ENCODE measurements at places on chromosomes 3 and 15.

DNA sequence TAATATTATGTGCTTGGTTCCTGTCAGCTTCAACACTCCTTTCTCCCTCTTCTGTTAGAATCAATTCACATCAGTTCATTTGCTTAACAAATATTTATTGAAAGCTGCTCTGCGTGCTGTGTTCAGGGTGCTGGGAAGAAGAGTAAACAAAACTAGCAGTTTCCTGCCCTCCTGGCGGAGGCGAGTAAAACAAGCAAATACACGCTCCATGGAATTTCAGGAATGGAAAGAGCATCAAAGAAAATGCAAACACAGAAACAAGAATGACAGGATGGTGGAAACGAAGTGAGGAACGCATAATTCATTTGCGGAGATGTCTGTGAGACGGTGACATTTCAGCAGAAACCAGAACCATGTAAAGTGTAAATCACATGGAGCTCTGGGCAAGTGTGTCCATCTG lies 49.4 kb upstream of the SPTSSB start:
- DNase-seq: no peak

GRCh38 chr3:179072100-179072438 lies 460 bp upstream of the ZMAT3 start:
- DNase-seq: peak; percentile 35

DNA sequence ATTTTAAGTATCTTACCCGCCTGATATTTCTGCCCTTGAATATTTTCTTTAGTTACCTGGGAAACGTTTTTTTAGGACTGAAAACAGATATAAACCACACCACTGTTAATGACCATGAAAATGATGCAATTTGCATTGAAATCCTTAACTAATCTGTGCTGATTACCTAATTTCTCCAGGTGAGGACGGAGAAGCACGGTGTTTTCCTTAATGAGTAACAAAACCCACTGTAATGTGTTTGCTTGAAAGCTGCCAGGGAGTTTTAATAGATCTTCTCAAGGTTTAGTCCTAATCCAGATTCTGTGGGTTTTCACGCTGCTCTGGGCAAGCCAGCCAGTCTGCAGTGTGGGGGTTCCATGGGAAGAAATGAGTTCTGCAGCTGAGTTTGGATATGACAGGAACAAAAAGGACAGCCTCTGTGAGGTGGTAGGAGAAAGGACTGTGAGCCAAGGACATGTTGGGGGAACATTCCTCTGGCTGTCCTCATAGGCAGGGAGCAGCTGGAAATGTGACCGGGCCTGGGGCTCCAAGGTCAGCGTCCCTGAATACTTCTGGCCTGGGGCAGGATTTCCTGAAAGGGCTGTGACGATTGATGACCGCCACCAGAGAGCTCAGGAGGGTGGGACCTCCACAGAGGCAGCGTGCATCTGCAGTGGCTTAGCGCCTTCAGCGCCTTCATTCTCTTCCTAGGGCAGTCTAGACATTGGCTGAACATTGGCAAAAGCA lies 18.6 kb downstream of the THSD4 start:
- DNase-seq: no peak

- DNase-seq: peak; percentile 48
Observed at GRCh38 chr3:96813820-96814650, at the start of gene EPHA6. Gene EPHA6, plus strand, starts transcription at chr3:96814594.

DNA sequence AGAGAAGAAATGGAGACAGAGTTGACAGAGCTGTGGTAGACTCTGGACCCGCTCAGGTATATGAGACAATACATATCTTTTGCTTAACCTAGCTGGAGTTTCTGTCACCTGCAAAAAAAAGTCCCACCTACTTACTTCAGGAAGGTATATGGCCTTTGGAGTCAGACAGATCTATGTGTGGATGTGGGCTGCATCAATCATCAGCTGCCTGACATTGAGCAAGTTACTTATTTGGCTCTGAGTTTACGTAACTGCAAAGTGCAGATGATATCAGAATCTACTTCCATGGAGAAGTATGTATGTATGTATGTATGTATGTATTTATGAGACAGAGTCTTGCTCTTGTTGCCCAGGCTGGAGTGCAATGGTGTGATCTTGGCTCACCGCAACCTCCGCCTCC lies 124.3 kb downstream of the MYLK start:
- no peak for DNase-seq

DNA sequence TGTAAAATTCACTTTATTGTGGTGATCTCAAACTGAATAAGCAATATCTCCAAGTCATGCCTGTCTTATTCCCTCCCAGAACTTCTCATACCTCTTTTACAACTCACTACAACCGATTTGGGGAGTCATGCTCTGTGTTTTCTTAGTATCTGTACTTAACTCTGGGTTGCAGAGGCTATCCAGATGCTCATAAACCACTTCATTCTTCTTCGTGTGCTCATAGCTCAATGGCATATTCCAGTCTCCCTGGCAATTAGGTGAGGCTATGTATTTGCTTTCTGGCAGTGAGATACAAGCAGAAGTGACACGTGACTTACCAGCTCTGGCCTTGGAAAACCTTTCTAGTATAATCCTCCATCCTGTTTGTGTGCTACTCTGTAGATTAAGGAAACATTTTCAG lies 360.9 kb downstream of the ZNF385D start:
- DNase-seq: peak; percentile 83

- no peak for DNase-seq
Observed at GRCh38 chr15:29433050-29433318, 163.4 kb upstream of the NSMCE3 start.

GRCh38 chr15:48855501-48856440 lies 22.2 kb upstream of the EID1 start:
- peak; percentile 70 for DNase-seq

DNA sequence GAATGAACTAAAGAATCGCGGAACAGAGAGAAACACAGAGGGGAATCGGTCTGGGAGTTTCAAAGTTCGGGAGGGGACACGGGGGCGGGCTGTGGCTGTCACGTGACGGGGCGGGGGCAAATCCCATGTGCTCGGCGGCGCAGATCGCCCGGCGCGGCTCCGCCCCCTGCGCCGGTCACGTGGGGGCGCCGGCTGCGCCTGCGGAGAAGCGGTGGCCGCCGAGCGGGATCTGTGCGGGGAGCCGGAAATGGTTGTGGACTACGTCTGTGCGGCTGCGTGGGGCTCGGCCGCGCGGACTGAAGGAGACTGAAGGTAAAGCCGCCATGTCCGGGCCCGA lies at the start of gene EIF4G1:
Gene EIF4G1, plus strand, starts transcription at position 244 of the 337 bp plus-strand sequence. CDS start 1,191 bp downstream, outside the sequence.
- DNase-seq: peak; percentile 98

GRCh38 chr3:113275929-113276750 lies 64.8 kb downstream of the BOC start:
- peak; percentile 80 for DNase-seq

GRCh38 chr3:152139651-152140050 lies 129.1 kb upstream of the MBNL1 start:
- no peak for DNase-seq

DNA sequence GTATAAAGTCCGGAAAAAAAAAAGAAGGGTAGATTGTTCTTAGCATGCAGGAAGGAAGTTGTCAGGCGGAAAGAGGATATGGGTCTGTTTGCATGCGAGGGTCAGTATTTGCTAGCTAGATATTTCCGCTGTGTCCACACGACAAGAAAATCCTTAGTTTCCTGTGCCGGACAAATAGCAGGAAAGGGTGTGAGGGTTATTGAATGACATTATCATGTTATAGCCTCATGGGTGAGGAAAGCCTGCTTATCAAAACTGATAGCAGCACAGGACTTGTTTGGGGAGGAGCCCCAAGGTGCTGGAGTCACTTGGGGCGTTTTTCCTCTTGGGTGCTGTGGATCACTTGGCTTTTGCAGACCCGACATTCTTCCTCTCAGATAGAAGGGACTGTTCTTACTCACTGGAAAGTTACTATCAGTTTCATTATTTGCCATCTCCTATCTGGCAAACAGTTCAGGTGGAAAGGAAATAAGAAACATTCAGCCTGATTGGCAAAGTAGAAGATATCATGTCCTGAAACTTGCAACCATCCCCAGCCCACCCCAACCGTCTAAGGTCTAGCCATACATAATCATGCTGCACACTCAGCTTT lies 127.2 kb upstream of the DPH6 start:
- no peak for DNase-seq

- no peak for DNase-seq
Observed at GRCh38 chr3:195701042-195701915, 19.5 kb upstream of the MUC20 start.

- peak; percentile 19 for DNase-seq
Observed at GRCh38 chr3:157027861-157028745, 131.8 kb downstream of the CCNL1 start.

- DNase-seq: peak; percentile 86
Observed at GRCh38 chr3:30659270-30660130, 53.1 kb downstream of the TGFBR2 start.

DNA sequence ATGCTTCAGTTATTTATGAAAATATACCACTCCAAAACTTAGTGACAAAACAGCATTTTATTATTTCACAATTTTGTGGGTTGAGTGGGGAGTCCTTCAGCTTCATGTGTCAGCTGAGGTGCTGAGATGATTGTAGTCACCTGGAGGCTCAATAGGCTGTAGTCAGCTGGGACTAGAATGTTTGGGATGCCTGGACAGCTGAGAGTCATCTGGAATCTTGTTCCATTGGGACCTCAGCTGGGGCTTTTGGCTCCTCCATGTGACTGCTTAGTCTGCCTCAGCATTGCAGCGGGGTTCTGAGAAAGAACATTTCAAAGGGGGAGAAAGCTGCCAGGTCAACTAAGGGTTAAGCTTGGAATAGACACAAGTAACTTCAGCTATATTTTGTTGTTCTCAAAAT lies 13.4 kb downstream of the STT3B start:
- peak; percentile 17 for DNase-seq

DNA sequence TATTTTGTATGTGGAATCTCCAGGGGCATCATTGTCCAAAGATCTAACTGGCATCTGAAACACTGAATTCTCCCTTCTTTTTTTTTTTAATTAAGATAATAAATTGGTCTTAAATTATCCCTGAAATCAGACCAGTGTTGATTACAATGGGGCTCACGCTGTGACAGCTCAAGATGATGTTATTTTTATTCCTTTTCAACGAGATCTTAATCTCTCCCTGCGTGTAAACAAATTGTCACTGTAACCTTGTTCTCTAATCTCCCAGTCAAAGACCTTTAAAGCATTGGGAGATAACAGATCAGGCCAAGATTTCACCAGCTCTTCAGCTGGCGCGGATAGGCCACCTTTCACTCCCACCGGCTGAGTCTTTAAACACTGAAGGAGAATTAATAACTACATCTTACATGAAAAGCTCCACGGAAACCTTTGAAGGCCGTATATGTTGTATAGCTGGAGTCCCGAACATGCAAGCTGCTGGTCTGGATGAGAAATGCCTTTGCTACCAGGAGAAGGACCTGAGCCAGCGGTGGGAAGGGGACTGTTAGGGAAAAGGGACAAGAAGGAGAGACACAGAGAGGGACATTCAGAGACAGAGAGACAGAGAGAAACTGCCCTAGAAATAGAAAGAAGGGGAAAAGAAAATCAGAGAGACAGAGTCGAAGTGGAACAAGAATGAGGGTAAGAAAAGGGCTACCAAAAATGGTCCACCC lies 418.8 kb upstream of the NR2F2 start:
- no peak for DNase-seq

- no peak for DNase-seq
Observed at GRCh38 chr3:175453361-175453760, 594.2 kb downstream of the NAALADL2 start.

DNA sequence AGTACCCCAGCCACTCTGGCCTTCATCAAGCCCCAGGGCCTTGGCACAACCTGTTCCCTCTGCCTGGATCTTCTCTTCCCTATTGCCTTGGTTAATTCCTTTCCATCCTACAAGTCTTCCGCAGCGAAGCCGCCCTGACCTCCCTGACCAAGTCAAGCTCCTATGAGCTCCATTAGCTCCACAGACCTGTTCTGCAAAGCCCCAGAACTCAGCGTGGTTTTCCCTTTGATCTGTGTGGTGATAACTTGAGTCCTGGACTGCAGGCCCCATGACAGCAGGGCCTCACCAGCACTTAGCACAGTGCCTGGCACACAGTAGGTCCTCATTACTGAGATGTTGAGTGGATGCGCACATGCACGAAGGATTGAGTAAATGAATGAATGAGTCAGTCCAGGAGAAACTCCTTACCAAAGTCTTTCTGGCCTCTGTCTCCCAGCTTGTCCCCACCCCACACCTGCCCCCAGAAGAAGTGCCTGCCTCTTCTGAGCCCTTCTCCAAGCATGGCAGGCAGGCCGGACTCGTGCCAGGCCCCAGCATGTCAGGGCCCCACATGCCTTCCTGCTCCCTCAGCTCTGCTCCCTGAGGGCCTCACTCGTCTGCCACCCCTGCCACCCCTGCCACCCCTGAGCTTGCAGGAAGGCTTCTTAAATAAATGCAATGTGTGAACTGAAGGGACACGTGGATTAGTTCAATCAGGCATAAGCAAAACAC lies 6.3 kb downstream of the ANPEP start:
- DNase-seq: no peak

DNA sequence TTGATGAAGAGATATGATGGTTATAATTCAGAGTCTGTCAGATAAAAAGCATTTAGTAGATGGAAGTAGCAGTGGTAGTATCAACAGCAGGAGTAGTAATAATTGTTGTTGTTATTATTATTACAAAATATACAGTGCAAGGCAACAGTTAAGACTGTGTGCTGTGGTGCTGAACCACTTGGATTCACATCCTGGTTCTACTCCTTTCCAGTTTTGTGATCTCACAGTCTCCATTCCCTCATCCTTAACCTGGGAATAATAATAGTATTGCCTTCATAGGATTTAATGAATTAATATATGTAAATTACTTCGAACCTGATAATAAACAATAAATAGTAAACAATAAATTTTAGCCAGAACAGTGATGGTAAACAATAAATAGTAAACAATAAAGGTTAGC lies 37.1 kb upstream of the TSC22D2 start:
- no peak for DNase-seq

- DNase-seq: peak; percentile 38
Observed at GRCh38 chr3:12222775-12223485, 64.2 kb upstream of the TIMP4 start.

DNA sequence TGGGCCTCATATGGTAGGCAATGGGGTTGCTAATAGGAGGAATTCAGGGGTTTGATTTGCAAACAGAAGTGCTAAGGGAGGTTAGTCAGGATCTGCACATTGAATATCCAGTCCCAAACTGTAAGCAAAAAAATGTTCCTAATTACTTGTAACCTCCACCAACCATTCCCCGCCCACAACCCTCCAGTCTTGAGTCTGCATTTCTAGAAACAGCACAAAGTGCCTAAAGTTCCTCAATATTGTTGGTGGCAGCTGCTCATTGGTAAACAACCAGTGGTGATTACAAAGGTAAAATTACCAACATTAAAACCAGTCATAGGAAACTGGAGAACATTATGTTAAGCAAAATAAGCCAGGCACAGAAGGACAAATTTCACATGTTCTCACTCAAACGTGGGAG lies 18.9 kb downstream of the HDC start:
- DNase-seq: no peak

GRCh38 chr15:45784656-45785055 lies 149.8 kb downstream of the SQOR start:
- DNase-seq: no peak

- no peak for DNase-seq
Observed at GRCh38 chr3:68004091-68004490, 349.7 kb upstream of the SUCLG2 start.

DNA sequence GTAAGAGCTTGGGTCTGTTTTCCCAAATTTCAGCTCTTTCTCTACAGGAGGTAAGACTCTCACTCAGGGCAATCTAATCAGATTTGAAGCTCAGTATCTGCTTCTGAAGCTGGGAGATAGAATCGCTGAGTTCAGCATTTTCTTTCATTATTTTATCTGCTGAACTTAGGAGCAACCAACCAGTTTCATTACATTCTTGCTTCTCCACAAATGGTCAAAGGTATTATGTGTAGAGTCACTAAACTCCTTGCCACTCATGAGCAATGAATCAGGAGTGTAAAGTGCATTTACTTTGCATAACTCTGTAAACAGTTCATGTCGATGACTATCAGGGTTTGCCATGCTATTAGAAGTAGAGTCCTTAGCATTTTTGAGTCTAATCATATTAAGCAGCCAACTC lies 249.4 kb downstream of the CHL1 start:
- no peak for DNase-seq
